ENCODE measurements at places on chromosomes 1 and 21.

GRCh38 chr1:59879574-59879973, 47.0 kb downstream of the CYP2J2 start:
- DNase-seq, result peak; percentile 7

- DNase-seq, result no peak
Measured at GRCh38 chr1:56961426-56961825, 4.4 kb downstream of the C8B start.

DNA sequence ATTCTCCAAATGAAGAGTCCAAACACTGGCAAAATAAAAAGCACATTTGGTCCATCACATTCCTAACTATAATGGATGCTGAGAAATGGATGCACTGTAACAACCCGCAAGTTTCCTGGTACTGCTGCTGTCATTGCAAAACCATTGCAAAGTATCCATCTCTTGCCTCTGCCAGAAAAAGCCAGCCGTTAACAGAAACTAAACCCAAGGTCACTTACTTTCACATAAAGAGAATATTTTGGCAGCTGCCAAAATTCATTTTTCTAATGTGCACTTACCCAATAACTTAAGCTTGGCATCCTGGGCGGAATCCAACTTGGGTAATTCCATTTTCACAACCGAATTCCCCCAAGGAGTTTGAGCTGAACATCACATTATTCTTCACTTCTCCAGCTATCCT, 77.0 kb upstream of the LRRC8D start:
- no peak for DNase-seq

GRCh38 chr1:53575955-53576320, 116.7 kb downstream of the DMRTB1 start:
- DNase-seq, result no peak

DNA sequence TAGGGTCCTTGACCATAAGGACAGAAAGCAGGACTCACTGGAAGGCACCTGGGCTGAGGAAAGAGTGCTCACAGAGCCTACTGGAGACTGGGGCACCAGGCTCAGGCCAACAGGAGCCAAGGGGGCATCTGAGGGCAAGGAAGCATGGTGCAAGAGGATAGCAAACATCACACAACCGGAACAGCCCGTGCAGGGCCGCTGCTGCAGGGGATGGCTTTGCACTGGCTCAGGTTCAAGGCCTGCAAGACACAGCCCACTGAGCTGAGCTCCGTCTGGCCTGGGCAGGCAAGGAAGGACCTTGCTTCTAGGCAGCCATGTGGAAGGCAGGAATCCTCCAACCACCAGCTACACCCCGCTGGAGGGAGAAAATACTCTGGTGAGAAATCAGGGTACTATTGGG, 59.8 kb upstream of the KIF26B start:
- no peak for DNase-seq

GRCh38 chr1:31679091-31679490, 24.7 kb downstream of the COL16A1 start:
- DNase-seq, result no peak

DNA sequence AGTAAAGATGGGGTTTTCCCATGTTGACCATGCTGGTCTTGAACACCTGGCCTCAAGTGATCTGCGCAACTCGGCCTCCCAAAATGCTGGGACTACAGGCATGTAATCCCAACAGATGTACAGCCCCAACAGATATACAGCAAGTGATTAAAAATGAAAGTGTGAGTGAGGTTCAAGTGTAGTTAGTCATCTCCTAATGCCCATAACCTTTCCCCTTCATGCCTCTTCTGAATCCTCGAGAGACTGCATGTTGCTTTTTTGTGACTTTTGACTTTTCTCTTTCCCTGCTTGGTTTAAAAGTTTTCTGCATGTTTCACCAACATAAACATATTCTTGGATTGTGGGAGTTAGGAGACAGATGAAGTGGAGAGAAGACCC, 31.2 kb downstream of the KCNK2 start:
- no peak for DNase-seq

- no peak for DNase-seq
Measured at GRCh38 chr21:45582128-45582527, 39.9 kb upstream of the SLC19A1 start.

GRCh38 chr1:234201600-234201999, 171.7 kb upstream of the COA6 start:
- no peak for DNase-seq

DNA sequence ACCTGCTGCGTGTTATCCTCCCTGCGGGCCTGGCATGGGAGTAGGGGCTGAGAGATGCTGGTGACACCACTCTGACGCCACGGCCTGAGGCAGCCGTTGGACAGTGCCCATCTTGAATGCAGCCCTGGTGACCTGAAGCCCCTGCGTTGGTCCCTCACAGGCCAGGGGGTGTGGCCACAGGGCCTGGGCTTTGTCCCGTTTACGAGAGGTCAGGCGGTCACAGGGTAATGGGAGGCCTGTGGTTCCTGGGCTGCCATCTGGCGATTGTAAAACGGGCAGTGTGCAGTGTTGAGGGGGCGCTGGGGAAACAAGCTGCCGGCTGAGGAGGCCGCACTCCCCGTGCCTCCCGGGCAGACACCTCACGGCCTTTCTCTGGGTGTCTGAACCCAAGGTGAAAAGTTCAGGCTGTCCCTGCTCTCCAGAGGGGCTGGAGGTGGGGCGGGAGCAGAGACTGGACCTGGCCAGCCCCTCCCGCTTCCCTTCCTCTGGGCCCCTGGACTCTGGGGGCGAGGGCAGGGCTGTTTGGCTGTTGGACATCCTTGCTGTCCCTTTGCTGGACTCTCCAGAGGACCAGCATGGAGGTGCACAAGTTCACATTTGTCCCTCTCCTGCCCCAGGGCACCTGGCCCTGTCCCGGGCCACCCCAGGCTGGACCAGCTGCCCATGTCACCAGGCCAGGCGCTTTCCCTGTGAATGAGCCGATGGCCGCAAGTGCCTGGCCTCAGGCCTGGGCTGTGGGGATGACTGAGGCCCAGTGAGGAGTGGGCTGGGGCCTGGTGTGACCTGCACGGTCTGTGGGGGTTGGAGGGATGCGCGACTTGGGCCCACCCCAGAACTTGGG, 42.4 kb downstream of the SKI start:
- no peak for DNase-seq

DNA sequence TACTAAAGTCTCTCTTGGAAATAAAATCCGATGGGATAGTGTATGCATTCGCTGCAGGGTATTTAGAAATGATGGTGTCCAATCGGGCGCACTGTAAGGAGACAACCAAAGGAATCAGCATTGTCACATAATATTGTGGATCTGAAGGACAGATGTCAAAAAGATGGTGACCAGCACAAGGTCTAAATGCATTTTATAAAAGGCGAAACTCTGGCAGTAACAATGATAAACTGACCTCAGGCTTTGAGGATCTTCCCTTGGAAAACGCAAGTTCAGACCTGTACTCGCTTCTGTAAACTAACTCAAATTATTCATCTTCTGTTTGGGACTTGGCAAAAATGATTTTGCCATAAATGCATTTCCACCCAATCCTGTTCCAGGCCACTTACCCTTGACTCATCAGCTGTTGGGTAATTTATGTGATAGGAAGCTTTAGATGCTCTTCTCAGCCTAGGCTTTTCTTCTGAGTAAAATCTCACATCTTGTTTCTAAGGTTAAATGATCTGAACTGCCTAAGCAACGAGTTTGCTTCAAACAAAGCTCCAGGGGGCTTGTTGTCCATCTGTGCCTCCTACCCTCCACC, 33.8 kb downstream of the STPG1 start:
- DNase-seq, result no peak

DNA sequence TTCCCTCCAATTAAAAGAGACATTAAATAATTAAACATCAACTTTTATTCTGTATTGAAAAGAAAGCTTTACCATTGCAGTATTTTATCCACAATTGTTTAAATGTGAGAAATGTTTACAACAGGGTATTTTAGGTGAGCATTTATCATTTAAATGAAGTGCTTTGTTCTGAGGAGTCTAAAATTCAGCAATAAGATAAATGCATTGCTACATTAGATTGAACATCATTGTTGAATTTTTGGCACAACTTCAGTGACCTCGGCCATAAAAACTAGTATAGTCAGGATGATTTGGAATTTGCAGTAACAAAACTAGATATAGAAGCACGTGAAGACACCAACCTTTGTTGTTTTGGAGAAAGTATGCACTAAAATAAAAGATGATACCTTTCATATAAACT, 692.9 kb downstream of the USP25 start:
- no peak for DNase-seq
